ENCODE measurements at places on chromosomes 11 and 22.
A peak's percentile ranks its signal among the peaks of the same experiment; 100 is the strongest.

DNA sequence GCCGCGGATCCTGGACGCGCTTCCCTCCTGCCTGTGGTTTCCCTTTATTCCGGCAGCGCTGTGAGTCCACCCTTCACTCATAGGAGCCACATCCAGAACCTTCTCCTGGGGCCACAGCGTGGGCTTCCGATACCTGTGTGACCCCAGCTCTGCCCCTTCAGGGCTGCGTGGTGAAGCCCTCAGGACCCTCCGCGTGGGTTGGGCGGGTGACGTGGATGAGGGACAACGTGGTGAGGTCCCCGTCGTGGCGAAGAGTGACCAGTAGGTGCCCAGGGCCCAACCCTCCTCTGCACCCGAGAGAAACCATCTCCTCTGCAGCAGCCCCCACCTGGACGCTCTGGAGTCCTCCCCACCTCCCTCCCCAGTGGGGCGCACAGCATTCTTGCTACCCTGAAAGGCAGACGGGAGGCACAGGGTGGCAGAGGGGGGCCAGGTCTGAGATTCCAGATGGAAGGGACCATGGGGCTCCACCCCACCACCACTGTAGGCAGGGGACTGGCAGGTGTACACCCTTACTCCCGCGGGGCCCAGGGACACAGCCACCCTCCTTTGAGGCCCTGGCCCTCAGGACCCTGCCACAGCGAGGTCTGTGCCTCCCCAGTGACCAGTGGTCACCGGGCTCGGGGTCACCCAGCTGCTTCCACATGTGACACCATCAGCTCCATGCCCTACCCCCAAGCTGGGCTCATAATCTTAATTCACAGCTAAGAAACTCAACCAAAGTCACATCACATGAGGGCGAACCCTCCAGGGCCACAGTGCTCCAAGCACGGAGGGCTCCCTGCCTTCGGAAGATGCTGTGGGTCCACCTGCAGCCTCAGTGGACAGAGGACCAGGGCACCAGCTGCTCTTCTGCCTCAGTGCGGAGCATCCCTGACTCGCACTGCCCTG, 3.4 kb upstream of the ZBED4 start:
- no peak for DNase-seq

DNA sequence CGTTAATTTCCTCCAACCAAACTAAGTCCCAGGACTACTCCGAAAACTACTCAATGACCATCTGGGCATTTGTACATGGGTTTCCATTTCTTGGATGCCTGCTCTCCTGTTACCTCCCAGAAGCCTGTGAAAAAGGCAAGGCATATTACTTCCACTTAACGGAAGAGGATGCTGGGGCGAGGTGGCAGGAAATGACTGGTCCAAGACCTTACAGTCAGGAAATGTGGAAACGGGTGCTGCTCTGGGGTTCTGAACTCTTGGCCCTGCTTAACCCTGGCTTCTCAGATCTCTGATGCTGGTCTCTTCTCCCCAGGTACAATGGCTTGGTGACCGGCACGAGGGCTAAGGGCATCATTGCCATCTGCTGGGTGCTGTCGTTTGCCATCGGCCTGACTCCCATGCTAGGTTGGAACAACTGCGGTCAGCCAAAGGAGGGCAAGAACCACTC, 12.9 kb downstream of the ADORA2A start:
- no peak for DNase-seq

GRCh38 chr22:46007848-46008261, 30.9 kb upstream of the WNT7B start:
- DNase-seq: no peak

DNA sequence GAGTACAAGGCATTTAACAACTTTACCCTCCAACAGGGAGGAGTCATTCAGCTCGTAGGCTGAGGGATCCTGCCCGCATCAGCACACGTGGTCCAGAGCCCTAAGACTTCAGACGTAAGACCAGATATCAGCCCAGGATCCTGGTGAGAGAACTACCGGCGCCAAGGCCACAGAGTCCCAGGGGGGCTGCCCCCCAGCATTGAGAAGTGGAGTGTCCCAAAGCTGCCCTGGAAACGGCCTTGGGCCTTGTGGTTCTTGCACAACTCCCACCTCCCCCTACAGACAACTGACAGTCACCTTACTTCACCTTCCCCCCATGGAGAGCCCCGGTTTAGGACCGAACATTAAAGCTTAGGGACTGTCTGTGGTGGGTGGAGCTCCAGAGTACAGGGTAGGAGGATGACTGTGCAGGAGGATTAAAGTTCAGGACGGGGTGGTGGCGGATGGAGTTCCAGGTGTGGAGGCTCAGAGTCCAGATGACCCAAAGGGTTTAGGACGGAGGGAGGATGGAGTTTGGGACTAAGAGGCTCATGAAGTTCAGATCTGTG, 1.0 kb downstream of the C11orf91 start:
- DNase-seq: no peak

- peak; percentile 23 for DNase-seq
Measured at GRCh38 chr11:3022300-3022967, 30.3 kb upstream of the NAP1L4 start.

Data from naive thymus-derived CD8-positive, alpha-beta T cell (primary cell).